ENCODE measurements at places on chromosomes 16 and 17. TPM values are rescaled to one million over a fixed set of nuclear protein-coding genes. Genes with fewer than 3 reads are reported as not detected.

Gene CCDC200
- total RNA-seq, result not detected

Gene OTOP3
- not detected for total RNA-seq

Gene KRTAP4-4
- total RNA-seq, result not detected

Gene HOXB7
- 0.66 TPM for total RNA-seq

Gene TRIM72
- not detected for total RNA-seq

Gene SLC6A2
- total RNA-seq, result 0.43 TPM

Gene TAOK2
- total RNA-seq, result 47.7 TPM

Gene IRX5
- 0.29 TPM for total RNA-seq

Gene HOXB3
- total RNA-seq, result 0.22 TPM

Gene DUS2
- 11.4 TPM for total RNA-seq

Gene MPV17L
- 0.72 TPM for total RNA-seq

Gene DHRS7C
- not detected for total RNA-seq

Gene SLC16A6
- 4.2 TPM for total RNA-seq

Gene CMTM1
- 2.4 TPM for total RNA-seq

Gene SLC52A1
- not detected for total RNA-seq

Gene LGALS9B
- not detected for total RNA-seq

Gene CCL4
- total RNA-seq, result not detected

Gene NKD1
- total RNA-seq, result 0.14 TPM

Gene RPGRIP1L
- total RNA-seq, result 14.7 TPM

Gene SEPTIN12
- not detected for total RNA-seq

Gene DHRS13
- 6.3 TPM for total RNA-seq

Gene PIPOX
- total RNA-seq, result 2.6 TPM

Gene TBC1D26
- not detected for total RNA-seq

Gene SULT1A4
- 0.57 TPM for total RNA-seq

Gene TANC2
- 31.1 TPM for total RNA-seq

Gene TMEM100
- total RNA-seq, result 3.4 TPM

Gene TMEM98
- total RNA-seq, result 98.1 TPM

Gene PRR29
- total RNA-seq, result 0.14 TPM

Gene RNF157
- 0.44 TPM for total RNA-seq

Gene SLC5A10
- total RNA-seq, result not detected

Gene TTC19
- total RNA-seq, result 32.2 TPM

Gene EFCAB13
- total RNA-seq, result 6.2 TPM

Gene USP10
- total RNA-seq, result 113 TPM
